HL-60 (cell line): ENCODE measurements at places on chromosomes 7 and 10.

DNA sequence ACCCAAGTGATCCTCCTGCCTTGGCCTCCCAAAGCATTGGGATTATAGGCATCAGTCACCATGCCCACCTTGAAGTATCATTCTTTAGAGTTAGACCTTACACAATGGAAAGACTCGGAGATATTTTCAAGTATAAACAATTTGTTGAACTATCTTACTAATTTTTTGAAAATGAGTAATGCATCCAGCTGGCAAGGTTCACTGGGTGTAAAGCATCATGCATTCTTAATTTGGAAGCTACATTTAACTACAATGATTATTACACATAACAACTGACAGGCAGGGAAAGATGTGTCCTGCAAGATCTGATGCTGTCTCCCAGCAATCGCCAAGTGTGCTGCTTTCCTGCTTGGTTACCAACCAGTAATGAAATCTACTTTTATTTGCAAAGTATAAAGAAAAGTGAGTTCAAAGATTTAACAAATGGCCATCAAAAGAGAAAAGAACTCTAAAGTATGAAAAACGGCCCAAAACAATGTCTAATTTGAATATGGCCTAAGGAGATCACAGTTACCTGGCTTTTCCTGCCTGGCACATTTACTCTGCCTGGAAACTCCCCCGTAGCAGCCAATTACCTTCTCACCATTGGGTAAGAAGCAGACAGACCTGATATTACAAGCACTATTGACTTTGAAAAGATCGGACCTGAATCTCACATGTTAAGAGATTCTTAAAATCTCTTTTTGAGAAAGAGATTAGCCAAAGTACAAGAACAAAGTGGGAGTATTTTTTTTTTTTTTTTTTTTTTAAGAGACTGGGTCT is 59.3 kb upstream of the NMT2 start:
- no peak for DNase-seq

DNA sequence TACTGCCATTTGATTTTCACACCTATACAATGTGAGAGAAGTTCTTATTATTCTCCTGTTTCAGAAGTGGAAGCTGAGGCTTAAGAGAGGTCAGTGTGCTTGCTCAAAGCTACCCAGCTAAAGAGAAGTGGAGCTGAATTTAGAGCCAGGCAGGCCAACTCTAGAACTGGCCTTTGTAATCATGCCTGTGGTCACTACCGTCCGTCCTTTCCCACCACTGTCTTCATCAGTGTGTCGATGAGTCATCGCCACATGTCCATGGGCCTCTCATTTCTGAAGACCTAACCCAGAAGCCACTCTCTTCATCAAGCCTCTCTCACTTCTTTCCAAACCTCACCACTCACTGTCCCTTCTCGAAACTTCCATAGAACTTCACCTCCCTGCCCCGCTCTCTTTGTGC is 237.8 kb downstream of the KIAA1217 start:
- no peak for DNase-seq

- no peak for DNase-seq
Measured at GRCh38 chr7:66380272-66380888, 175.2 kb downstream of the TPST1 start.

DNA sequence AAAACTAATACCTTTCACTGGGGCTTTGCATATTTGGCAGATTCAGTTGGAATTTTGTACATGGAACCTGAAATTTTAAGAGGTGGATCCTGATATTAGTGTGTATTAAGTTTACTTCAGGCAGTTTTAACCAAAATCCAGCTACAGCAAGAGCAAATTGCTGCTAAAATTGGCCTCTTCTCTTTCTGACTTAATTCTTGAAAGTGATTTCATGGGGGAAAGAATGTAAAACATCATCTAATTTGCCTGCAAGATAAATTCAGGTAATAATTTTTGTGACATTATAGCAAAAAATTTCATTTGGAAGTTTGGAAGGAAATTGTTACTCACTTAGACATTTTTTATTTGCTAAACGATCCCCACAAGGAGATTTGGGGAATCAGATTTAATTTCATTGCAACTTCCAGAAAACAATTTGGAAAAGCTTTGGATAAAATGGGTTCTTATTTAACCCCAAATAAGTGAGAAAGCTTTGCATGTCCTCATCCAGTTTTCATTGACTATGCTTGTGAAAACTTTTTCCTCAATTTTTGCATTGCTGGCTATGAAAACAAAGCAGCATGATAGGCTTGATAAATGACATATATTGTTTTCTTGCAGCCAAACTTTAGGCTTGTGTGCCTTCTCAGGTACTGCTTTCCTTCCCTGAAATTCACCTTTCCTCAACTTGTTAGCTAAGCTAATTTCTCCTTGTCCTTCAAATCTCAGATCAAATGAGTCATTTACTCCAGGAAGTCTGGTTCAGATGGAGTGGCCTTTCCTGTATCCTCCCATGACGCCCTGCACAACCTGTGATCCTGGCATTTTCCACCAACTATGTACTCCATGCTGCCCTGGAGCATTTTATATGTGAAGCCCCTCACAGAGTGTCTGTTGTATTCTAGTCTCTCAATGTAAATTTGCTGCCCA is 27.4 kb upstream of the ZNF438 start:
- DNase-seq: no peak

- DNase-seq: peak; percentile 9
Measured at GRCh38 chr10:69287181-69287580, 8.9 kb downstream of the HK1 start.

- DNase-seq: no peak
Measured at GRCh38 chr10:133165556-133166503, 5.8 kb downstream of the KNDC1 start.

DNA sequence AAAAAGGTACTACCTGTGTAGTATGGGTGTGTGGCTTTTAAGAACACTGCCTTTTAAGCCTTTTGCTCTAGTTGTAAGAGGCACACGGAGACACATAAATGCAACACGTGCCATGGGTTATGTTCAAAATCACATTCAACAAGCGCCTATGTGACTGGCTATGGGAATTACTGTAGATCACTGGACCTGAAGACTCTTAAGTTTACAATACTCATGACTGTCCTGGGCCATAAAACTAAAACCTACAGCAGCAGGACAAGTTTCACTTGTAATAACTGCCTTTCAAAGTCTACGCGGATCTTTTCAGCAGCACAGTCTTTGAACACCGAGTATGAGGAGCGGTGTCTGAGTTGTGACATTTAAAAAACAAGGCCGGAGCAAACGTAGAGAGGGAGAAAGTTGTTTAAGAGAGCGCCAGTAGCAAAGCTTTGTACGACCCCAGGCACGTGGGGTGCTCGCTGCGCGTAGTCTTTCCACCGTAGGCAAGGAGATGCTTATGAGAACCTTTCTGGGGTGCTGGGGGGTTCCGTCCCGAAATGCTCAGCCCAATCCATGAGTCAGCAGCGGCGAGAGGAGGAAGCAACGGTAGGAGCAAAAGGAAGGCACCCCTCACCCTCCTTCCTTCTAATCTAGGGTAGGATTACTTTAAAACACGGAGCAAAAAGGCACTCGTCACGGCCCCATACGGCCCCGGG is 662 bp downstream of the DNAJC2 start:
- peak; percentile 44 for DNase-seq

GRCh38 chr10:3424111-3424851 is 251.7 kb upstream of the PITRM1 start:
- no peak for DNase-seq

DNA sequence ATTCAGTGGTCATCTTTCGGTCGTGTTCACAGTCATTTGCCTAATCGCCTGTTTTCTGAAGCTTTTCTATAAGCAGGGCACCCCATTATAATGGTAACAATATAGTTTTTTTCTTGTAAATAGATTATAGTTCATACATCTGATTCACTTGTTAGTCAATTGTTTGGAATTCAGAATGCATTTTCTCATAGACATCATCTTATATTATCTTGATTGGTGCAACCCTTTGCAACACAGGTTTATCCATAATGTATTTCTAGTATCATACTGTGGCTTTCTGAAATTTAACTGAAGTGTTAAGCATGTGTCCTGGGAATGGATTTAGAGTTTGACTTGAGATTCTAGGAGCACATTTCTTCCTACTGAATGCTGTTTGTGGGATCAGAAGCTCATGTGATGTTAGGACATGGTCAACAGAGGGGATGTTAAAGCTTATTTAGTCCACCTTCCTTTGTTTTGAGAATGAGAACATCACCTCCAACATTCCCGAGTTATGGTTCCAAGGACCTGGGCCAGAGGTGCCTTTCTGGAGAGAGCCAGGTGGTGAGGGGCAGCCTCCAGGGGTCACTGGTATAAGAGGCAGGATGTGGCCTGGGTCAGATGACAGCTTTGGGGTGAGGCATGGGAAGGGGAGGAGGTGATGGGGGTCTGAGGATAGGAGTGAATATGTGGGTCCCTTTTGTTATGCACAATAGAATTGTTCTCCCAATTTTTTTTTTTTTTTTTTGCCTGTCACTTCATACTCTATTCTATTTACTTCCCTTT is 415.6 kb downstream of the EXOC4 start:
- no peak for DNase-seq

GRCh38 chr10:131778385-131778784 is 122.4 kb upstream of the PPP2R2D start:
- no peak for DNase-seq
